ENCODE measurements at places on chromosomes 12 and 14.

DNA sequence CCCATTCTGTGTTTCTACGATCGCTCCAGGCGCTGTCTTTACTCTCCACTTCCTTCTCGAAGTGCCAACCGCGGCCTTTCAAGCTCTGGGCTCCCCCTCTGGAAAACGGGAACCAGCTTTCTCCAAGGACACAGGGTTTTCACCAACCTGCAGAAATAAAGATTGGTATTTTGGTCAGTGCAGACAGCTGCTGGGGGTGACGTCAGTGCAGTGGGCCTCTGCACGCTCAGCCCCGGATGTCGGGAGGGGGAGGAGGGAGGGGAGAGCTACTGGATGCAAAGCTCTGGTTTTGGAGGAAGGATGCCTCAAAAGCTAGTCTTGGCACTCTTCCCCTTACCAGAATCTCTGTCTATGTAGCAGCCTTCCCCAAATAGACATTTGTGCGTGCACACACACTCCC, 19.9 kb downstream of the HRK start:
- DNase-seq: no peak

- DNase-seq: no peak
Measured at GRCh38 chr12:94621662-94622359, 28.5 kb downstream of the TMCC3 start.

DNA sequence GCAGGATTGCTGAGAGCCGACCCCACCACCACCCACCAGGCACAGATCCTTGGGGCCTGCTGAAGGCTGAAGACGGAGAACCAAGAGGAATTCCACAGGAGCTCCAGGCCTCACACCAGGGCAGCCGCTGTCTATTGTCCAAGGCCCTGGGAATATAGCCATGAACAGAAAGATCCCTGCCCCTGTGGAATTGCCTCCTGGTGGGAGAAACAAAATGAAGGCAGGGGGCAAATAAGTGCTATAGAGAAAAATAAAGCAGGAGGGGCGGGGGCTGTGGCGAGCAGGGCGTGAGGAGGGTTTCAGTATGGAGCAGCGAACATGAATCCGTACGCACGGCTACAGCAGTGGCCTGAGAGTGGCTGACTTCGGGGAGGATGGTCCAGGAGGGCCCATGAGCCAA, 96.1 kb downstream of the EML1 start:
- DNase-seq: no peak

- DNase-seq: no peak
Measured at GRCh38 chr12:81095501-81096232, 17.8 kb downstream of the ACSS3 start.

DNA sequence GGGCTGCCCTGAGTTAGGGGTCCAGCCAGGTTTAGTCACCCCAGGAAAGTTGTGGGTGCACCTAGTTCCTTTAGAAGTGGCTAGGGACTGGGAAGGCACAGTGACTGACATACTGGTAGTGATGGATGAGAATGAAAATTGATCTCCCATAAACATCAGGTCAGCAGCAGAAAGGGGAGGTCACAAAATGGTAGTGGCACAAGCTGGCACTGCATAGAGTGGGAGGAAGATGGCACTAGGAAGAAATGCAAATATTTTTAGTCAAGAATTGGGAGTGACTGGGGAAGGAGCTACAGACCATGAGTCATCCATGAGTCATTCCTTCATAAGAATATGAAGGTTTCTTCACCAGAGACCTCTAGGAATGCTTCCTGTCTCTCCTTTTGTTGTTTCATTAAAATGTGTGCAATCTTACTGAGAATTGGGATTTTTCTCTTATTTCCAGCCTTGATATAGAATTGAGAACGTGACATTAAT, 198.3 kb upstream of the AMIGO2 start:
- no peak for DNase-seq

DNA sequence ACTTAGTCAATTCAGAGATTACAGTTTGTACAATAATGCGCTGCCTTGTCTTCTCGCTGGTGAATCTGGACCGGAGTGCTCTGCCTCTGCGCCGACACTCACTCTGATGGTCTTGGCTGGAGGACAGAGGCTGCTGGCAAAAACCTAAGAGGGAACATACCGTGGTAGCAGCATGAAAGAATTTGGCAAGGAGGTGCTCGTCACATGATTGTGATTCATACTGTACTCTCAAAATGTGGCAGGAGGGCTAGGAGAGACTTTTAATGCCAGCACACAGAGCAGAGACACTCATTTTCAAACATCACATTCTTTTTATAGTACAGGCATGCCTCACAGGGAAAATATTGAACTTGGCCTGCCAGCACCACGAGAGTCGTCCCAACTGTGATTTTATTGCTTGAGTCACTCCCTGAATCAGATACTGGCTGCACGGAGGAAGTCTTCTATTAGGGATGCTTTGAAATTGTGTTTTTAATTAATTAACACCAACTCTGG, 67.8 kb downstream of the HMGA2 start:
- DNase-seq: no peak

GRCh38 chr14:66388516-66388915, 97.7 kb upstream of the CCDC196 start:
- DNase-seq: no peak

- no peak for DNase-seq
Measured at GRCh38 chr12:19130224-19131024, 891 bp downstream of the PLEKHA5 start.

GRCh38 chr12:42641221-42641885, 51.8 kb upstream of the PRICKLE1 start:
- DNase-seq: no peak

DNA sequence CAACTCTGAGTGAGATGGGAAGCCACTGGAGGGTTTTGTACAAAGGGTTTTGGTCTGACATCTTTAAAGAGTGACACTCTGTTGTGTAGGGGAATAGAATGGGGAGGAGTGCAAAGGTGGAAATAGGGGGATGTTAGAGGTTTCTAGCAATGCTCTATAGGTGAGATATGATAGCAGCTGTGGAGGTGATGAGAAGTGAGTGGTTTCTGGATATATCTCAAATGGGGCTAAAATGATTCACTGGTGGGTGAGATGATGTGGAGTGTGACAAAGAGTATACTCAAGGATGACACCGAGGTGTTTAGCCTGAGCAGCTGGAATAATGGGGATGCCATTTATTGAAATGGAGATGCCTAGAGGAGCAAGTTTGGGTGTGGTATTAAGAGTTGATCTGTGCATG, 426.4 kb downstream of the PCNX1 start:
- no peak for DNase-seq

DNA sequence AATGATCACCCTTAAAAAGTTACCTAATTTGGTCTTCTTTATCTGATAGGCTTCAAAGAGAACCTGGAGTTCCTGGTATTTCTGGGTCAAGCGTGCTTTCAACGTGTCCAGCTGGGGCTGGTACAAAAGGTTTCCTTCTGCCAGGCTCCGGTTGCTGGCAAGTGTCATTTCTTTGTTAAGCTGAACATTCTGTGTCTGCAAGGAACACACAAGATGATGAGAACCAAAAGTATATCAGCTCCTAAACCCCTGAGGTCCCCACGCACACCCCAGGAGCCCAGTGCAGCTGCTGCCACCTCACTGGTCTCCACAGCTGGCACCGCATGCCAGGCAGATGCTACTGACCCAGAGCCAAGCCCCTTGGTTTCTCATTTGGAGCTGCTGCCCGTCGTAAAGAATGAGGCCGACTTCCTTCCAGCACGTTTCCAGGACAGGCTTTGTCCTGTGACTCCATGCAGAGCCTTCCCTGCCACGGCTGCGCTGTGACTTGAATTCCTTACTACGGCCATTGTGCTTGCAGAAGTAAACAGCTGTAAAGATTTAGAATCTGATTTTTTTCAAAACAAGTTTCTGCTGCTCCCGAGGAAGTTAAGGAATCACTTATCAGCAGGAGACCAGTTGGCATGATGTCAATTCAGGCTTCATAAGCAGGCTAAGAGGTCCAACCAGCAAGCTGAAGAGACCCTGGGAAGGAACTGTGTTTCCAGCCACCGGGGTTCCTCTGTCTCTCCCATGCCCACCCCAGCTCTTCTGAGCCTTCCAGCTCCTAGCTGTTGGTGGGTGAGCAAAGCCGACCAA, 24.9 kb downstream of the VPS37B start:
- DNase-seq: peak; percentile 60

DNA sequence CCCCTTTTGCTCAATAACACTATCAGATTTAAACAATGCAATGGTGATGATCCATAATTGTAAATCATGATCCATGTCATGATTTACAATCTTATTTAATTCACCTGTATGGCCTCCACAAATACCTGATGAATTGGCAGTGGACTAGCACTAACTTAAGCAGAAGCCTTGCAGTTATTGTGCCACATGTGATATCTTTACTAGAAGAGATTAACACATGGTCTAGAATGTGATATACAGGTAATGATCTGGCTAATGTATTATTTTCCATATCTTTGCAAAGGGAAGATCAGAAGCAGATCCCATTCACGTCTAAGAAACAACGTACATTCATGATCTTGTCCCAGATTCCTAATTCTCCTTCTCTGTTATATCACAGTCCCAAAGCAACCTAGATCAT, 66.0 kb downstream of the EGLN3 start:
- DNase-seq: no peak

GRCh38 chr12:91139286-91139685, 28.0 kb upstream of the LUM start:
- DNase-seq: no peak

DNA sequence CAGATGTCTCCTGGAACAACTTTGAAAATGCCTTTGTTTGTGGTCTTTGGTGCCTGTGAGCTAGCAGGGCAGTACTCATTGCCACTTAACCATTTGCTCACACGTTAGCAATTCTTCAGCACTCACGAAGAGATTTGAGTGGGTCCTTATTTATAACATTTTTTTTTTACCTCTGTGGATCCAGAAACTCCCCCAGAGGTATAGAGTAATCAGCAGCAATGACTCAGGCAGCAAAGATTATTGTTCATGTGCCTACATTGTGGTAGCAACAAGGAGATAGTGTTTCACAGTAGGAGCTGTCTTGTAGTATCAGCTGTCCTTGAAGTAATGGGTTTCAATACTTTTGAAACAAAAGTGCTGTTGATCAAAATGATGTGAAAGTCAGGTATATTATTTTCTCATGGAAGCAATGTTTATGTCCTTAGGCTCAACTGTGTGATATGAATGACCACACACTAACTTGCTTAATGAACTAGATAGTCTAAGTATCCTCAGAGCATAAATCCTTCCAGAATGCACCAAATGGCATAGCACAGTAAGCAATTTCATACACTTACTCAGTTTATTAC, 304.1 kb downstream of the EGLN3 start:
- no peak for DNase-seq

DNA sequence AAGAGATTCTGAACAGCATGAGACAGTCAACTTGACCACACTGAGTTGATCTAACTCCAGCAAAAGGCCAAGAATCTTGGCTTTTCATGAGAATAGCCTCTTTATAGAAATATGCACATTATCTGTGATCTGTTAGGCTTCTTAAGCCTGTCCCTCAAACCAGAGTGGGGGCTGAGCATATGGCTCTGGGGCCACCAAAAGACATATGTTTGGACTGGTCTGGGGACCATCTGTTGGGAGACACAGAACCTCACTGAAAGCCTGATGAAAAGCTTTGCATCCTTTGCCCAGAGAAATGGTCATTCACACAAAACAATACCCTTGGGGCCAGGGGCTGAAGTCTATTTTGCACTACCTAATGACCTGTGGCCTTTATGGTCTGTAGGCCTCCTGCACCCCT, 165.3 kb upstream of the PRMT8 start:
- DNase-seq: no peak

- DNase-seq: no peak
Measured at GRCh38 chr14:89746135-89746534, 208.4 kb downstream of the EFCAB11 start.

DNA sequence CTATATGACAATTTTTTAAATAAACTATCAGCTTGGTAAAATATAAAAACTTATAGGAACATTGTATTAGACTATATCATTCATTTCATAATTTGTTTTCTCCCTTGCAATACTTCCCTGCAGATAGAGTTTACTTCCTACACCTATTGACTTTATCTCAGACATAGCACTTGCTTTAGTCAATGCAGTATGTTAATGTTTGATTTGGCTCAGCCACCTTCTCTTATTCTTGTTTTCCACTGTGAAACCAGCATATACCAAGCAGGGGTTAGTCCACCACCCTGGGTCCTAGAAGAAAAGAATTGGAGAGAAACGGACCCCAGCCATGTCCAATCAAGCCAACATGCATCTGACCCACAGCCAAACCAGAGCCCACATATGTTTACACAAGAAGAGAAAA, 10.4 kb upstream of the SOX5 start:
- no peak for DNase-seq

DNA sequence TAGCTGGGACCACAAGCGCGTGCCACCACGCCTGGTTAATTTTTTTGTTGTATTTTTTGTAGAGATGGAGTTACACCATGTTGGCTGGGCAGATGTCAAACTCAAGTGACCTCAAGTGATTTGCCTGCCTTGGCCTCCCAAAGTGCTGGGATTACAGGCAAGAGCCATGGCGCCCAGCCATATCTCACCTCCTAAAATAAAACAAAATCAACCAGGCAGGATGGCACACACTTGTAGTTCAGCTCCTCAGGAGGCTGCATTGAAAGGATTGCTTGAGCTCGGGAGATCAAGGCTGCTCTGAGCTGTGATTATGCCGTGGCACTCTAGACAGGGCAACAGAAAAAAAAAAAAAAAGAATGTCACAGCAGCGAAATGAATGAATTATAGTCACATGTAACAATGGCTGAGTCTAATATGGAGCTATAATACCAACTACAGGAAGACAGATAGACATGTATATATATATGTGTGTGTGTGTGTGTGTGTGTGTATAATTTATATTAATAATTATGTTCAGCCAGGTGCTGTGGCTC, 19.3 kb upstream of the TMEM120B start:
- no peak for DNase-seq

DNA sequence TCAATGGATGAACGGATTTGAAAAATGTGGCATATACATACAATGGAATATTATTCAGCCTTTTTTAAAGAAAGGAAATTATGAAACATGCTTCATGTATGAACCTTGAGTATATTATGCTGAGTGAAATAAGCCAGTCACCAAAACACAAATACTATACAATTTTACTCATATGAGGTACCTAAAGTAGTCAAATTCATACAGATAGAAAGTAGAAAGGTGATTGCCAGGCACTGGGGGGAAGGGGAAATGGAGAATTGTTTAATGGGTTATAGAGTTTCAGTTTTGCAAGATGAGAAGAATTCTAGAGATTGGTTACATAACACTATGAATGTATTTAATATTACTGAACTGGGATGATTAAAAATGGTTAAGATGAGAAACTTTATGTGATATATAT, 171.4 kb downstream of the TMTC3 start:
- DNase-seq: no peak

- no peak for DNase-seq
Measured at GRCh38 chr12:125856896-125857295, 791.7 kb downstream of the AACS start.

GRCh38 chr12:118958520-118958919, 22.8 kb upstream of the SRRM4 start:
- no peak for DNase-seq

GRCh38 chr12:81798294-81798693, 39.1 kb upstream of the PPFIA2 start:
- DNase-seq: no peak

DNA sequence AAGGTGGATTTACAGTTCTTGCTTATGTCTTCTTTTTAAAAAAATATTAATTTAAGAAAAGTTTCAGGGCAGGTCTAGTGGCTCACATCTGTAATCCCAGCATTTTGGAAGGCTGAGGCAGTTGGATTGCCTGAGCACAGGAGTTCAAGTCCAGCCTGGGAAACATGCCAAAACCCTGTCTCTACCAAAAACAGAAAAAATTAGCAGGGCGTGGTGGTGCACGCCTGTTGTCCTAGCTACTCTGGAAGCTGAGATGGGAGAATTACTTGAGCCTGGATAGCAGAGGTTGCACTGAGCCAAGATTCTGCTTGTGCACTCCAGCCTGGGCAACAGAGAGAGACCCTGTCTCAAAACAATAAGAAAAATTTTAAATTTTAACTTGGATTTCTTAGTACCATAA, 5.4 kb upstream of the TAS2R46 start:
- DNase-seq: no peak
